Esophagus muscularis mucosa (tissue), 4 donors: ENCODE measurements at places on chromosomes 6 and 20.

GRCh38 chr6:152418551-152418950 is 218.6 kb downstream of the SYNE1 start:
- H3K4me3 ChIP-seq: no peak overlapping the region
- no peak for DNase-seq
- H3K27me3 ChIP-seq: no peaks in the 10 kb centered on the region
- H3K27ac ChIP-seq: no peak overlapping the region

GRCh38 chr6:3618642-3619041 is 132.9 kb downstream of the PXDC1 start:
- peak; percentile 34 for DNase-seq
- no peak overlapping the region for H3K4me3 ChIP-seq
- no peaks in the 10 kb centered on the region for H3K4me1 ChIP-seq

- H3K4me3 ChIP-seq: no peak overlapping the region
- peak; percentile 26 for DNase-seq
- H3K4me1 ChIP-seq: no peaks in the 10 kb centered on the region
Measured at GRCh38 chr6:137767911-137768690, 99.0 kb upstream of the TNFAIP3 start.

- DNase-seq: no peak
- no peaks in the 10 kb centered on the region for H3K36me3 ChIP-seq
- H3K4me3 ChIP-seq: no peak overlapping the region
- no peaks in the 10 kb centered on the region for H3K27me3 ChIP-seq
Measured at GRCh38 chr6:127206531-127207095, 60.1 kb upstream of the RNF146 start.

- H3K4me1 ChIP-seq: no peaks in the 10 kb centered on the region
- H3K36me3 ChIP-seq: no peaks in the 10 kb centered on the region
- no peak overlapping the region for H3K4me3 ChIP-seq
Measured at GRCh38 chr20:12040261-12040660, 122.6 kb downstream of the BTBD3 start.

DNA sequence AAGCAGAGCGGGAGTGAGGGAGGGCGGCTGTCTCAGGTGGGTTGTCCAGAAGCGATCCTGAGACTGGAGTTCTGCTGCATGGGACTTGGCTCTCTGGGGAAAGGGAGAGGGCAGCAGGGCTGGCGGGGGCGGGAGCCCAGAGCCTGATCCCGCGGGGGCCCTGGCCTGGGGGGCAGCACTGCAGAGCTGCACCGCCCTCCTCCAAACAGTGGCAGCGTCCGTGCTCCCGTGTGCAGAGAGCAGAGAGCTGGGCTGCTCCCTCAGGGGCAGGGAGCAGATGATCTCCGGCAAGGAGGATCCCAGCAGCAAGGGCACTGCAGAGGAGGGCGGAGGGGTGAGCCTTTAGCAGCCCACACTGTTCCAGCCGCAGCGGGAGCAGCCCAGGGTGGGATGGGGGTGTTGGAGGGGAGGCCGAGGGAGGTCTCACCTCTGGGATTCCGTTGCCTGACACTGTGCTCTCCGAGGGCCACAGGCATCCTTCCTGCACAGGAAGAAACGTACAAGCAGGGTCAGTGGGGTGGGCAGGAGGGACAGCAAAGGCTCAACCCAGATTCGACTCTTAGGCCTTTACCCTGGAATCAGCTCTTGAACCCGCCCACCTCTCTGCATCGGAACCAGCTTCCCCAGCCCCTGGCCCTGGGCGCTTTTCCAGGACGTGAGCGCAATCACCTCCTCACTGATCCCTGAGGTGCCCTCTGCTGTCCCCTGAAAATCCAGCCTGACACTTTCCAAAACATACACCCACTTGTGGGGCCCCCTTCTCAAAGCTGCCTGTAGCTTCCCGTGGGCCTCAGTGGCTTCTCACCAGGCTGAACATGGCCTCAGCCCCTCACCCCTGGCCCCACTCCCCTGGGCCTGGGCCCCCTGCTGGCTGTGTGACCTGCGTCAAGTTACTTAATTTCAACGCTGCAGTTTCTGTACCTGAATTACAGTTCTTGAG is 32.6 kb upstream of the ZBP1 start:
- H3K27ac ChIP-seq: no peak overlapping the region
- no peaks in the 10 kb centered on the region for H3K27me3 ChIP-seq
- H3K36me3 ChIP-seq: peaks cover 10% of the 10 kb centered on the region
- peak; percentile 70 for DNase-seq

- H3K4me3 ChIP-seq: no peak overlapping the region
- no peak overlapping the region for H3K27ac ChIP-seq
- no peaks in the 10 kb centered on the region for H3K36me3 ChIP-seq
- no peaks in the 10 kb centered on the region for H3K4me1 ChIP-seq
Measured at GRCh38 chr6:164183556-164184123, 769.1 kb downstream of the QKI start.

DNA sequence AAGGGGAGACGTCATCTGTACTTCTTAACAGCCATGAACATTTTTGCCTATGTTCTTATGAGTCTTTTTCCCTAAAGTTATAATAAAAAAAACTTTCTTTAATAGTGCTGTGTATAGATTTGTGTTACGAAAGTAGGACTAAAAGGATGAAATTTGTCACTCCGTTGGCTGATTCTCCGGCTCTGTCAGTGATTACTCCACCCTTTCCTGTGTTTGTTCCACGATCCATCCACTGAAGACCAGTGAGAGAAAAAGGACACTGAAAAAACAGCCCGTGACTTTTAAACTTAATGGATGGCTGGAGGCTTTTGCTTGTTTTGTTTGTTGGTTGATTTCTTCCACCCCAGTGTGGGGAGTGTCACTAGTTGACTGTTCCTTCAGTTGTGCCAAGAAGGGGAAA is 232.0 kb upstream of the NOX3 start:
- no peaks in the 10 kb centered on the region for H3K4me1 ChIP-seq
- no peak for DNase-seq
- no peak overlapping the region for H3K27ac ChIP-seq
- H3K36me3 ChIP-seq: no peaks in the 10 kb centered on the region
- no peaks in the 10 kb centered on the region for H3K27me3 ChIP-seq
- no peak overlapping the region for H3K4me3 ChIP-seq
